ENCODE measurements at places on chromosomes 5 and 9.
A peak's percentile ranks its signal among the peaks of the same experiment; 100 is the strongest.

- DNase-seq, result no peak
These were observed 89.4 kb downstream of the ANXA2R start for GRCh38 chr5:42950456-42951292.

DNA sequence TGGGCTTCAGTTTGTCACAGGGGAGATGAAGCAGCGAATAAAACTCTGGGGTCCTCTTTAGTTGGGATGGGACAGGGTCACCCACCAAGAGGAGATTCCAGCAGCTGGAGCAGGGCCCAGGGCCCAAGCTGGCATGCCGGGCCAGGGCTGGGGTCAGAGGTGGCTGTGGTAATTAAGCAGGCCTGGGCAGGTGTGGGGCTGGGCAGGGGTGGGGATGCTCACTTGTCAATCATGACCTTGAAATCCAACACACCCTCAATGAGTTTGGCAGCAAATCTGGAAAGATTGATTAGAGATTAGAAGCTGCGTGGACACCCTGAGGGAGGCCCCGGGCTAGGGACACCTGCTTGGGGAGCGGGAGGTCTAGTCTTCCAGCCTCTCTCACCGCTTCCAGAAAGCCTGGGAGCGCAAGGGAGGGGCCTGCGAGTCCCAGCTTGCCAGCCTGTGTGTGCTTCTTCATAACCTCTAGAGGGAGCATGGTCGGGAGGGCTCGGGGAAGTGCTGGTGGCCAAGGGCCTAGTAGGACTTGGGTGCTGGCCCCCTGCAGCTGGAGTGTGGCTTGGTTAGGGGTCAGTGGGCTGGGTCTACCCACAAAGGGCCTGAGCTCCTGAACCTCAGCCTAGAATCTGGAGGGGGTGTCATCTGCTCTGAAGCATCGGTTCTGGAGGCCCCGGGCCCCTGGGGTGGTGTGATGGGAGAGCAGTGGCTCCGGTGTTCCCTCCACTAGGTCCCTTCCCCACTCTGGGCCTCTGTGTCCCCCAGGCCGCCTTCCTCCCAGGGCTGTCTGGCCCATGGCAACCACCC, 7.6 kb downstream of the CRAT start:
- DNase-seq, result no peak

DNA sequence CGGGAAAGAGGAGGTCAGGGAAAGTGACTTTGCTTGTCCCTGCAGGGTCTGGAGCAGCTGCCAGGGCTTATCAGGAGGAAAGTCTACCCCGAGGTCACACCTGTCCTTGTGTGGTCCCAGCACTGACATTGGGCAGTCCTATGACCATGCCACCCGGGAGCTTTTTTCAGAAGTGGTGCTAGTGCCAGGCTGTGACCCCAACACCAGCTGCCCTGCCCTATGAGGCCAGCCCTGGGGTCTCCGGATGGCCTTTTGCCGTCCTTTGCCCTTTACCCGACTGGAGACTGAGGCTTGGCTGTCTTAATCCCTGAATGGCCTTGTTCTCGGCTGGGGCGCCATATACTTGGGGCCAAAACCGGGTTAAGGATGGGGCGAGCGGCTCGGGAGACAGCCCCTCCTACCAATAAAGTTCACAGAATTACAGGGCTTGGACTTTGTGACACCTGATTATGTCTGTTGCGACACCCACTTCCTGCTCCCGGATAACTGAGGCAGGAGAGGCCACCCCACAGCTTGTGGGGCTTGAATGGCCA, 22.2 kb upstream of the SLC9A3 start:
- DNase-seq, result no peak

DNA sequence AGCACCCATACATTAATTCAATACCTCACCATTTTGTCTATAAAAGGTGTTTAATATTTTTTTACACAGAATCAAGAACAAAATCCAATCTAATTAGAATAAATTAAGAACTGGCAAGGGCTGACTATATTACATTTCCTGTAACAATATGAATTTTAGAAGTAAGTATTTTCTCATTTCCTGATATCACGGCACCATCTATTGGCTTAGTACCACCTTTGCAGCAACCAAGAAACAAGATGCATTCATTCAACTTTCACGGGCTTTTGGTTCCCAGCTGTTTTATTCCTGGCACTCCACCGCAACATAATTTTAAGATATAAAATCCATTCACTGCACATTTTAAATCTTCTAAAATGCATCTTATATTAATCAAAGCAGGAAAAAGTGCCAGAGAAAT, 20.6 kb downstream of the PSMB7 start:
- DNase-seq, result no peak

GRCh38 chr5:62306323-62306895, 403 bp downstream of the KIF2A start:
- no peak for DNase-seq

- DNase-seq, result no peak
These were observed 11.8 kb downstream of the RAB24 start for GRCh38 chr5:177291735-177292134.

DNA sequence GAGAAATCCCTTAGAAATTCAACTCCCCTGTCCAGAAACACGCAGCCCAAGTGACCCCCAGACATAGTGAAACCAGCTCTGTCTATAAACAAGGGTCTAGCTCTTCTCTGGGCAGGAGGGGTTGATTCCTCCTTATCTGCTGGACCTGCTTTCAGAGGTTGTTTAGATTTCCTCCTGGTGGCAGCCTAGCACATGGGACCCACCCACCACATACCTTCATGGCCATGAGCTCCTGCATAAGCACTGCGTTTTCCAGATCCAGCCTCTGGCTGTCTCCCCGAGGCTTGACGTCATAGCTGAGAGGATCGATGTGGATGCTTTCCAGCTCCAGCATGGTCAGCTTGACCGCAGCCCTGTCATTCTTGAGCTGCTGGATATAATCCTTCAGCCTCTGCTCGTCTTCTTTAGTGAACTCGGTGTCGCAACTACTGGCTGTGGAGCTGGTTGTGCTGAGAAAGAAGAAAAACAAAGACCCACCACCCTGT, 77.0 kb downstream of the DCP2 start:
- DNase-seq, result no peak

DNA sequence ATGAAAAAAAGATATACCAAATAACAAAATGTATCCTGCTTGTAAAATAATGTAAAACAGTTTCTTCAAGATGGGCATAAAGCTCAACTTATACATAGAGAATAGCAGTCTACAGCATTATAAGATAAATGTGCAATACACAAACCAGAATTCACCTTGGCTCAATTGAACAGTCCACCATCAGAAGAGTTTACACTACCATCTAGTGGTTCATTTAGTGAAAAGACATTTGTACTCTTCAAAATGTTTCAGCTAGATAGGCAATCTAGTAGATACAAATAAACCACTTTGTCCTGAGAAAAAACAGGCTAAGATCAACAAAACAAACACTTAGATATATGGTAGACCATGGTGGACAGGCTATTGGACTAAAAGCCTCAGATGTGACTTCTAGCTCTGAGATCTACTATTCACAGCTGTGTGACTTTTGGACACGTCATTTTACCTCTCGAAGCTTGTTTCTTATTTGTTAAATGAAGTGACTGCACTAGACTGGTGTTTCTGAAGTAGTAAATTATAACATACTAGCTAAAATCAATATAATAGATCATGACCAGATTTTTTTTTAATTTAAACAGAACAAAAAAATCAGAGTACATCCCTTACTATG, 22.1 kb upstream of the TPD52L3 start:
- peak; percentile 35 for DNase-seq

DNA sequence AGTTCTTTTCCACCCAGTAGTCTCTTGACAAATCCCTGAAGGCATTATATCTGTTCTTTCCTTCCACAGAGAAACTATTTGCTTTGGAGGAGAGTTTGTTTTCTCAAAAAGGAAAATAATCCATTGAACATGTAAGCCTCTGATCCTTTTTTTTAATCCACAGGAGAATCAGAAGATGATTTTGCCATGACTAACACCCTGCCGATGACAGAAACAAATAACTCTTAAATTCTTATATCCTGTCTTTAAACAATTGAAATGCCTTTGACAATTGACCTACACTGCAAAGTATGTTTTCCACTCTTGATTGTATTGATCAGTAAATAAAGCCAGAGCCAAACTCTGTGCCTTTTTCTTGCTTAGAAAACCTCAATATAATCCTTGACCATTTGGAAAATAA, 666.4 kb upstream of the CTNND2 start:
- no peak for DNase-seq

DNA sequence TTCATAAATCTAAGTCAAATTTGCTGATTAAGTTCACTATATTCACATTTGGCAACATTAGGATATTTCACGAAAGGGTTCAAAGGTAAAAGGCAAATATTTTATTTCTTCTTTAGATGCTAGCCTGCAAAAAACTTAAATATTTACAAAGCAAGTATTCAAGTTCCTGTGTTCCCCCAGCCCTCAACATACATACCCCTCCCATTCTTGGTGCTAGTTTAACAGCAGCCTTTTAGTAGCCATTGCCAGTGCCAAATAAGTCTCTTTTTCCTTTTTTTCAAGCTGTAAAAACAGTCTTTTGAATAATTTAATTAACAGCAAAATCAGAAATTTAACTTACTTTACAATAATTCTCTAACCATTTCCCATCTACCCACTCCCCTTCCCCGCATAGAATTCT, 288.5 kb upstream of the TMEM161B start:
- no peak for DNase-seq

DNA sequence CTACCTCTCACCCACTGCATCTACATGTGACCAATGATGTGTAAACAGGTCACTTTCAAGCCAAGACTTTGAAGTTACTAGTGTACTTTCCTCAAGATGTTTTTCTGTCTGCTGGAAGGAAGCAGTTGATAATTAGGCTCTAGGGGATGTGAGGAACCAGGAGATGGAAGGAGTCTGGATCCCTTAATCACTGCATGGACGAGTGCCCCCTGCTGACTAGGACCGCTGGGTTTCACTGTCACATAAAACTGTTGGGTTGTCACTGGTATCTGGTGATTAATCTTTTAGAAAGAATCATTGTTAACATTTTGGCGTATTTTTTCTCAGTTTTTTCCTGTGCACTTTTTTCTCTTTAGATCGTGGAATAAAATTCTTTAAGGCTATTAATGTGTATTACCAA, 79.5 kb downstream of the SREK1 start:
- no peak for DNase-seq

DNA sequence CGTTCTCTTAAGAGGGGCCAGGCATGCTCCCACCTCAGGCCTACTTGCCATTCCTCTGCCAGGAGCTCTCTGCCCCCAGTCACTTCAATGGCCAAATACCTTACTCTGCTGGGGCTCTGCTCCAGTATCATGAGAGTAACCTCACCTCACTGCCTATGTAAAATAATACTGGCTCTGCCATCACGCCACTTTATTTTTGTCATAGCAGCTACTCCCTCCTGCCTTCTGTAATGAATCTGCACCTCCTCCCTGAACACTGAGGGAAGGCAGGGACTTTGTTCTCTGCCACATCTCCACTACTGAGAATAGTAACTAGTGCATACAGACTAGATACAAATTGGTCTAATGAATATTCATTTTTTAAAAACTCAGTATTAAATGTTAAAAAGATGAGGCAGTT, 33.8 kb downstream of the MACROH2A1 start:
- no peak for DNase-seq

- no peak for DNase-seq
These were observed 1.4 kb upstream of the ERGIC1 start for GRCh38 chr5:172832383-172833315.

GRCh38 chr5:108878756-108879155, 131.1 kb downstream of the FER start:
- DNase-seq, result no peak

GRCh38 chr5:77960863-77961396, 184.8 kb upstream of the TBCA start:
- no peak for DNase-seq

GRCh38 chr9:2286825-2287455, 271.8 kb downstream of the SMARCA2 start:
- no peak for DNase-seq

DNA sequence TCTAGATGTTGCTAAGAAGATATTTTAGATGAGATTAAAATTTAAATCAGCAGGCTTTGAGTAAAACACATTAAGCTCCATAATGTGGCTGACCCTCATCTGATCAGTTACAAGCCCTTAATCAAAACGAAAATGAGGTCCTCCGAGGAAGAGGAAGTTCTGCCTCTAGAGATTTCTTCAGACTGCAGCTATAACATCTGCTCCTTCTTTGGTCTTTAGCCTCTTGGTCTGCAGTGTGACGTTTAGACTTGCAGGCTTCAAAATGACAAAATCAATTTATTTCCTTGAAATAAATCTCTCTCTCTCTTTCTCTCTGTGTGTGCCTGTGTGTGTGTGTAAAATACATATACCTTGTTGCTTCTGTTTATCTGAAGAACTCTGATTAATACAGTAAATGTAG, 1429.8 kb upstream of the CDH9 start:
- DNase-seq, result no peak

DNA sequence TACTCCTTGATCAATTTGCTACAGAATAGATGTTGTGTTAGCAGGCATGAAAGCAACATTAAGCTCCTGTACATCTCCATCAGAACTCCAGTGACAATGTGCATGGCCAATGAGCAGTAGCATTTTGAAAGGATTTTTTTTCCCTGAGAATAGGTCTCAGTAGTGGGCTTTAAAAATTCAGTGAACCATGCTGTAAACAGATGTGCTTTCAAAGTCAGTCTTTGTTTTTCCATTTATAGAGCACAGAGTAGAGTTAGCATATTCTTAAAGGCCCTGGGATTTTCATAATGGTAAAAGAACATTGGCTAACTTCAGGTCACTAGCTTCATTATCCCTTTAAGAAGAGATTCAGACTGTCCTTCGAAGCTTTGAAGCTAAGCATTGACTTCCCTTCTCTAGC, 150.8 kb downstream of the VPS13A start:
- no peak for DNase-seq

GRCh38 chr9:98491828-98492227, 216.9 kb downstream of the GABBR2 start:
- DNase-seq, result no peak

- no peak for DNase-seq
These were observed 63.1 kb upstream of the ATG10 start for GRCh38 chr5:81908771-81909170.

DNA sequence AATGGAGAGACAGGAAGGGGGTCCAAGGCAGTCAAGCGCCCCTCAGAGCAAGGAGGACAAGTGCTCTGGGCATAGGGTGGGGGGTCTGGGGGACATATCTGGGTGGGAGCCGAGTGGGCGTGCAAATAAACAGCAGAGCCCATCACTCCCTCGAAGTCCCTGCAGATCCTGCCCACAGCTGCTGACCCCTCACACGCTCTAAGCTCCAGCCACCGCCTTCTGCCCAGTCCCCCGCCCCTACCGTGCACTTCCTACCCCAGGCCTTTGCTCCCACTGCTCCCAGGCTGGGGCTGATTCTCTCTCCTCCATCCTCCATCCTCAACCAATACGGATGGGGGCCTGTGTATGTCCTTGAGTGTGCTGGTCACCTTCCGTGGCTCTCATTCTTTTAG, 16.9 kb upstream of the ALDH1B1 start:
- no peak for DNase-seq

Data from NCI-H2081 treated with DMSO at 0.1 percent for 48 hours (cell line).